Stimulated activated CD4-positive, alpha-beta T cell treated with anti-CD3 and anti-CD28 coated beads, Interleukin-15, amount 100 ng/mL, for 1 hour (primary cell): ENCODE measurements at places on chromosomes 11 and 22.

GRCh38 chr11:43581370-43582023 lies 99.0 kb upstream of the HSD17B12 start:
- DNase-seq: no peak

DNA sequence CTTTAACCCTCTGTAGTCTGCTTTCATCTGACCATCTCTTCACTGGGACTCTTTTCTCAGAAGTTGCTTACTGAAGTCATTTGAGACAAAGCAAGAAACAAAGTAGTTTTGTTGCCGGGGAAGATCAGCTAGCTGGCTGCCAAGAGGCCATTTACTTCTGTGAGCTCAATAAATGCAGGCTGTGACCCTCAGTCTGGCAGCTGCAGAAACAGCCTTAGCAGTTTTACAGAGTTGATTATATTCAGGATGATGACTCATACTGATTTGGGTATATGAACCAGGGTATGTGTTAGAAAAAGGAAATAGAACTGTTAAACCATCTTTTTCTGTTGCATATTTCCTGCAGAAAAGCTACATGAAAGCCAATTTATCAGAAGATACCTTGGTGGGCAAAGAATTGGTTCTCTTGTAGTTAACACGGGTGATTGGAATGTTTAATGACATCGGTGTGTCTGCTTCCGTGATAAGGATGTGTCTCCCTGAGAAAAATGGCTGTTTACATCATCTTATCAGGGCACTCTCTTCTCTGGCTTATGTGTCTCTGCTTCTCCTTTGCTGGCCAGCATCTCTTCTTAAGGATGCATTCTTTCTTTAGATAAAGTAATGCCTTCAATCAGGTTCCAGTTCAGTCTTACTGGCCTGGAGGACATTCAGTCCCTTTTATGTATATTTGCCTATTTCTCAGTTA lies 18.5 kb downstream of the FIBIN start:
- no peak for DNase-seq

DNA sequence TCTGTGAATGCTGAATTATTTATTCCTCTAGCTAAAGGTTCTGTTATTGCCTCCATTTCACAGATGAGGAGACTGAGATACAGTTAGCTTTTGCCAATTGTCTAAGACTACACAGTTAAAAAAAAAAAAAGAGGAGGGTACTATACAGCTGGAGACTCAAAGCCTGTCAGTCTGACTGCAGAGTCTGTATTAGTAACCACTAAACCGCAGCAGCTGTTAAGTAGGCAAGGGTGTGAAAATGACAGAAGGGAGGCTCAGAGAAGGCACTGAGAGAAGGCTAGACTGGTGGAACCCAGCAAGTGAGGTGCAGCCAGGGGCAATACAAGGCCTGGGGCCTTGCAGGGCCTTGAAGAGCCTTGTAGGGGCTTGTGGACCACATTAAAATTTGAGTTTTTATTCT lies 181.2 kb downstream of the CSNK2A3 start:
- DNase-seq: no peak

GRCh38 chr22:27241430-27242321 lies 559.9 kb downstream of the MN1 start:
- DNase-seq: no peak

DNA sequence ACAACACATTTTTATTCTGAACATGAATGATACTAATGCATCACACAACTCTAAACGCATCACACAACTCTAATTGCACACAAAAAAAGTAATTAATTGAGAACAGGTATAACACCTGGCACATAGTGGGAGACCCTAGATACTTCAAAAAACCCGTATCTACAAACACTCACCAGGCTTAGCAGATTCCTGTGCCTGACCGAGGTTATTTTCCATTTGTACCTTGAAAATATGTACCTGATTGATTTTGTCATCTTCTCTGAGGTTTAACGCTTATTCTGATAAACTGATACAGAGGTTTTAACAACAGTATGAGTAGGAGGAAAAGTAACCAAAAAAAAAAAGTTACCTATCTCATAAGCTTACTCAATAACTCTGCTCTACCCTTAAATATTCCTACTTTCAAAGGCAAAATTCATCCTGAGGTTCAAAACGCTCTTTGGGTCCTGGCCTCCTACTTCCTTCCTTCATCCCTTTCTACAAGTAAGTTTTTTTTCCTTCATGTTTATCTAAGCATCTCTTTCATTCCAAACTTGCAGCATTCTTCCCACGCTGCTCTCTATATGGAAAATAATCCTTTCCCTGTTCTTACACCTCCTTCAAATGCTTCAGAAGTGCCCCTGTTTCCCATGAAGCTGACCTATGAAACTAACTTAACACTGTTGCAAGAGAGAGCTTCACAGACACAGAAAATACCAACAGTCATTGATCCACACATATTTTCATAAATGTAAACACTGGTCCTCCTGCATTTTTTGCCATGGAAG lies 73.3 kb downstream of the ETS1 start:
- no peak for DNase-seq

- no peak for DNase-seq
Observed at GRCh38 chr11:103364687-103365086, 255.5 kb downstream of the DYNC2H1 start.

DNA sequence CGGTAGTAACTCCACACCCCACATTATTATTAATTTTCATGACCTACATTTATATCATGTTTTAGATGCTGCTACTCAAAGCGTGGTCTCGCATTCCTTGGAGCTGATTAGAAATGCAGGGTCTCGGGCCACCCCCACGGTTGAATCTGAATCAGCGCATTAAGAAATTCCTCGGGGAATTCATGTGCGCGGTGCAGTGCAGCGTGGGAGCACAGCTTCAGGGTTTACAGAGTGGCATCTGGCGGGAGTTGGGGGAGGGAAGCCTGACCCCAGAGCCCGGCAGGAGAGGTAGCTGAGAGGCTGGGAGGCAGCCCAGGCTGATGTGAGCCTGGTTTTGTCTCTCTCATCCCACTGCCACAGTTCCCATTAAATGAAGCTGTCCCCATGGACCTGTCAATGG lies 48.1 kb upstream of the DAGLA start:
- DNase-seq: no peak

DNA sequence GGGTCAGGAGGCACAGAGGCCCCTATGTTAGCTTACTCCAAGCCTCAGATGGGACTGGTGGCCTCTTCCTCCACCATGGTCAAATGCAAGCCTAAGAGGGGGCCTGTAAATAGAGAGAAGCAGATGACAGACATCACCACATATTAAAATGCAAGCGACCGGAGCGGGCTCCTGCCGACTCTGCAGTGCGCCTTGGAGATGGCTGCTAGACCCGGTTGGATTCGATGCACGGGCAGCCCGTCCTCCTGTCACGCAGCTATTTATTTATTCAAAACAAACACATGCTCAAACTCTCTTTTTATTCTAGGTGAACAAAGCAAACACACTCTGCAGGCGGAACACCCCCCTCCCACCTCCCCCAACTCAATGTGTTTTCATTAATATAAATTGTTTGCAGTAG lies 208.0 kb downstream of the DSCAML1 start:
- DNase-seq: no peak

DNA sequence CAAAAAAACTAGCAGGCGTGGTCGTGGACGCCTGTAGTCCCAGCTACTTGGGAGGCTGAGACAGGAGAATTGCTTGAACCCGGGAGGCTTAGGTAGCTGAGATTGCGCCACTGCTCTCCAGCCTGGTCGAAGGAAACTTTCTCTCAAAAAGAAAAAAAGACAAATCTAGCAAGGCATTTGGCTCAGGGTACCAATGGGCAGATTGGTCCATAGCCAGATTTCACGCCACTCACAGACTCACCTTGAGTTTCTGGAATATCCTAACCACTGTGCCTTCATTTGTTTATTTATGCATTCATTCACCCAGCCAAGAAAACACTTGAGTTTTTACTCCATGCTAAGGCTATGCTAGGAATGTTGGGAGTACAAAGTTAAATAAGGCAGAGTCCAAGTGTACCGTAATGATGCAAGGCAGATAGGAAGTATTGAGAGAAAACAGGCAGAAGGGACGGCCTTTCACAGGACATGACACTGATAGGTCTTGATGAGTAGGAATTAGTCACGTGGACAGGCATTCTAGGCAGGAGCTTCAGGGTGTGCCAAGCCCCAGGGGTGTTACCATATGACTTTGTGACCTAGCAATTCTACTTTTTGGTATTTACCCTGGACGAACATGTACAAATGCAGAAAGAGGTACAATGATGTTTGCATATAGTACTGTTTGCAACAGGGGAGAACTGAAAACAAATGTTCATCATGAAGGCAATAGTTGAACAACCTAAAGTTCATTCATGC lies 3.0 kb upstream of the PACSIN3 start:
- DNase-seq: no peak

DNA sequence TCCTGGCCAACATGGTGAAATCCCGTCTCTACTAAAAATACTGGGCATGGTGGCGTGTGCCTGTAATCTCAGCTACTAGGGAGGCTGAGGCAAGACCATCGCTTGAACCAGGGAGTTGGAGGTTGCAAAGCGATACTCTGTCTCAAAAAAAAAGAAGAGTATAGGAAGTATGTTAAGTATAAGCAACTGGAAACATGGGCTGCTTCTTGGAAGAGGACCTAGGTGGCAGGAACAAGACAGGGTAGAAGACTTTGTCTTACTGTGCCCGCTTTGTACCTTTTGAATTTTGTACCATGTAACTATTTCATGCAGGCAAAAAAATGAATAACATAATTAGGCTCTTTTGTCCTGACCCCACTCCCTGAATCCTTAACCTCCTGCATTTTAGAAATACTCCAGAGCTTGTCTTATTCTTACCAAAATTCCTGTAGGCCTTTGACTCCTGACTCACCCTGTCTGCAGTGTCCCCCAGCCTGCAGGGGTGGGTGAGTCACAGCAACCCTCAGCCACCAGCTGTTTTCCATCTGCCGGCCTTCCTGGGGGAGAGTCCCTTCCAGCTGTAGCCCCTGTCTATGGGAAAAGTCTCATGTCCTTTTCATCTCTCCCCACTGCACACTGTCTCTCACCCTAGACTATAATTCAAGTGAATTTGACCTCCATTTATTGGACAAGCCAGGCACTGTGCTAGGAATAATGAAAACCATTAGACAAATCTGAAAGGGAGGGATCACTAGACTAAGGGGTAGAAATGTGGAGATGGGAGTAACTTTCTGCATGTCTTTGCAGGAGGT lies 41.8 kb downstream of the TXN2 start:
- DNase-seq: no peak

GRCh38 chr11:71940561-71941219 lies 11.8 kb downstream of the RNF121 start:
- no peak for DNase-seq

- no peak for DNase-seq
Observed at GRCh38 chr11:116061322-116061721, 557.1 kb upstream of the CADM1 start.

- DNase-seq: no peak
Observed at GRCh38 chr22:44520465-44521094, 22.5 kb upstream of the RTL6 start.

- DNase-seq: no peak
Observed at GRCh38 chr11:72227316-72228228, 3.0 kb downstream of the INPPL1 start.

GRCh38 chr22:50016988-50017700 lies 4.6 kb upstream of the IL17REL start:
- DNase-seq: peak; percentile 19

DNA sequence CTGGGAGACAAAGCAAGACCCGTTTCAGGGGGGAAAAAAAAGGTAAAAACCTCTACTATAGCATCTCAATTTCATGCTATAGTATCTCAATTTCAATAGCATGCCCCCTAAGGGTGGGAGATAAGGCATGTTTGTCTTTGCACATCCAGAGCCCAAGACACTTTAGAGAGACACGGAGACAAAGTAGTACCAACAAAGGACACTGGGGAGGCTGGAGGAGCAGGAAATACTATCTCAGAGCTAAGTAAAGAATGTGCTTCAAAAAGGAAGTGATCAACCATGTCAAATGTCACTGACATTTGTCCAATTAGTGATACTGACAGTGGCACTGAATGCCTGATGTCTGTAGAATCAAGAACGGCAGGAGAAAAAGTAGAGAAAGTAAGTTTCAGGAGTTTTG lies 68.6 kb downstream of the RRAS2 start:
- DNase-seq: no peak

DNA sequence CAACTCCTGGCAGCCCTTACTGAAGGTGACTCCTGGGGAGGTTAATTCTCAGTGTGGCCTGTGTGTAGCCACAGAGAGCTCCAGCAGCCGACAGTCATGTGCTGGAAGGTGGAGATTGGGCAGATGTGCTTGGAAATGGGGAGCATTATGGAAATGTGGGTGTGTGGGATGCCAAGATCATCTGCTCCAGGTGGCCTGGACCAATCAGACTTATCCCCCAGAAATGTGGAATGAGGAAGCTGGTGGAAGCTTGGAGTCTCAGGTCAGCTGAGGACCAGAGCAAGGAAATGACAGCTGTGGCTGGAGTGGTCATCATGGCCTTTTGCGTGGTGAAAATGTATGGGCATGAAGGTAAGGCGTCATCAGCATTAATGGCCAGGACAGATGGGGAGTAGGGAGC lies 234.0 kb downstream of the MIAT start:
- no peak for DNase-seq

GRCh38 chr22:23138584-23139435 lies 3.0 kb downstream of the RSPH14 start:
- no peak for DNase-seq

DNA sequence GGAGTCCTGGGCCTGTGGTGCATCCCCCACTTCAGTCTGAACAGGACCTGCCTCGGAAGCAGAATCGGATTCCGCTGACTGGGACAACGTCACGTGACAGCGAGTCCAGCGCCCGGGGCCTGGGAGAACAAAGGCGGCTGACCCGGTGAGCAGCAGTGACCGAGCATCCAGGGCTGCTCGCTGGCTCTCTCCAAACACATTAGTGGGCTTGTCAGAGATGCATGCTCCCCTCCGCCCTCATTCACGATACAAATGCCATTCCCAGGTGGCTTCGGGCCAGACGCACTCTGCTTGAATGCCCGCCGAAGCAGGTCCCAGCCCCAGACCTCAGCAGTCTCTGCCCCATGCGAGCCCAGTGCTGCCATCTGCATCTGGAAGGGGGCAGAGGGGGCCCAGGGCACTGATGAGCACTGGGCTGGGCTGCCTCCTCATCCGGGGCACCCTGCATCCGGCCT lies 91.0 kb downstream of the WNT7B start:
- DNase-seq: no peak

GRCh38 chr22:22941831-22942510 lies 54.4 kb downstream of the IGLL5 start:
- no peak for DNase-seq
